ENCODE measurements at places on chromosomes 1 and 21.

DNA sequence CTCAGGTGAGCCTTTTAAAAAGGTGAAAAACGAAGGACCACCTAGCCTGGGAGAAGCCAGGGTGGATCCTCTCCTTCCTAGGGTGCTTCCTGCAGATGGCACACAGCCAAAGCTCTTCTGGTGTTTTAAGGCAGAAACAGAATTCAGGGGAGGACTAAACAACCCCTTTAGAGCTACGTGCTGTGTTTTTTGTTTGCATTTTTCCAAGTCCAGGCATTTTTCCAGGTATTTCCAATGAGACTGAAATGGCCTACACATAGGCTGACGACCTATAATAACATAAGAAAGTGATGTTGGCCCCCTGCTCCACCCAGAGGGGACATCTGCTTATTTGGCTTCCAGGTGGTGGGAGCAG, 83.8 kb downstream of the CAPZB start:
- no peak for DNase-seq

DNA sequence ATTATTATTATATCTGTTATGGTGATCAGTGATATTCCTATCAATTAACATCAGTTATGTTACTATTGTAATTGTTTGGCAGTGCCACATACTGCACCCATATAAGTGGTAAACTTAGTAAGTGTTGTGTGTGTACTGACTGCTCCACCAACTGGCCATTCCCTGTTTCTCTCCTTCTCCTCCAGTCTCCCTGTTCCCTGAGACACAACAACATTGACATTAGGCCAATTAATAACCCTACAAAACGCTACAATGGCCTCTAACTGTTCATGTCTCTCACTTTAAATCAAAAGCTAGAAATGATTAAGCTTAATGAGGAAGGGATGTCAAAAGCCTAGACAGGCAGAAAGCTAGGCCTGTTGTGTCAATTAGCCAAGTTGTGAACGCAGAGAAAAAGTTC, 6.6 kb upstream of the THRAP3 start:
- DNase-seq: no peak

DNA sequence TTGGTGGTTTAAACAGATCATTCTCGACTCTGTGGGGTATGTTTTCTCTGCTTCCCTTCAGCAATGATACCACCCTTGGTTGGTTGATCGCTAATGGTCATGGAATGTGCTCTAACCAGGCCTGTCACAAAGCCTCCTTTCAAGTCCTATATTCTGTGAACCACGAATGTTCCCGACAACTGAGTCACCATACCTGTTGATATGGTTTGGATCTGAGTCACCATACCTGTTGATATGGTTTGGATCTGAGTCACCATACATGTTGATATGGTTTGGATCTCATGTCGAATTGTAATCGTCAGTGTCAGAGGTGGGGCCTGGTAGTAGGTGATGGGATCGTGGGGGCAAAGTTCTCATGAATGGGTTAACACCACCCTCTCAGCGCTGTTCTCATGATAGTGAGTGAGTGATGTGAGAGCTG, 10.2 kb upstream of the CAMK2N1 start:
- DNase-seq: no peak

DNA sequence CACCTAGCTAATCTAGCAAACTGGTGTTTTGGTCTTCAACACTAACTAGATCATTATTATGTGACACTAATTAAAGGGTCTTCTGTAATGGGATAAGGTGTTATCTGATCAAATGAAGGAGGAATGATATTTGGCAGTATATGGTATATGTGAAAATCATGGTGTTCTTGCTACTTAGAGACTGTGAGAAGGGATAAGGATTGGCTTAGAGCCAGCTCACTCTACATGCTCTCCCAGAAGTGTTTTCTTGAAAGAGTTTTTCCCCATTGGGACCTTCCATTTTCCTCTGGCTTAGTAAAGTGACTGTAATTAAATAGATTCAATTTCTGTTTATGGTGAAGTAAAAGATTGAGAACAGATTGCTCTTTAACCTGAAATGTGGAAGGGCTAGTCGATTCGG, 71.2 kb upstream of the RGL1 start:
- DNase-seq: no peak

GRCh38 chr1:26529405-26529654, 231 bp upstream of the RPS6KA1 start:
- DNase-seq: no peak

- no peak for DNase-seq
These were observed 56.1 kb upstream of the LRRC7 start for GRCh38 chr1:69511426-69512192.

GRCh38 chr1:6560267-6560666, 5.2 kb downstream of the TAS1R1 start:
- no peak for DNase-seq

- no peak for DNase-seq
These were observed 29.7 kb upstream of the PLCH2 start for GRCh38 chr1:2446394-2446793.

GRCh38 chr1:29258976-29259801, 22.9 kb downstream of the PTPRU start:
- DNase-seq: no peak

GRCh38 chr1:88060112-88060673, 623.9 kb upstream of the PKN2 start:
- DNase-seq: no peak

DNA sequence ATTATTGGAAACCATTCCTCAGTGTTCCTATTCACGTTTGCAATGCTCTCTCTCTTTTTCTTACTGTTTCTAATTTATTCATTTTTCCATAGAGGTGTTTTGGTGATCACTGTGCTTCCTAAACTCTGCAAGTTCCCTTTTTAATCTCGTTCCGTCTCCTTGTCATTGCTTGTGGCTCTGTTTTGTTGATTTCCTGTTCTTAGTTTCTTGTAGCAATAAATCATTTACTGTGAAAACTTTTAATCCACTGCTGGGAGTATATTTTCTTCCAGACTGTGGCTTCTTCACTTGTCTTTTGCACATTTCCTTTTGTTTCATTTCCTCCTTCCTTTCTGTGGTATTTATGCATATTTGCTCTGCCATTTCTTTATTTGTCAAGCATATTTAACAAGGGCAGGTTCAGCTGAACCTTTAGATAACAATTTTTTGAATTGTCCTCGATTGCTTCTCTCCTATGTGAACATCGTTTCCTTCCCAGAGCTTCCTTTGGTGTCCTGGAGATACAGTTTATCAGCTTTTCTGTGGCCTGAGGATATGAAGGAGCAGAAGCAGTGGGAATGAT, 3.6 kb downstream of the B3GALT5 start:
- DNase-seq: no peak

DNA sequence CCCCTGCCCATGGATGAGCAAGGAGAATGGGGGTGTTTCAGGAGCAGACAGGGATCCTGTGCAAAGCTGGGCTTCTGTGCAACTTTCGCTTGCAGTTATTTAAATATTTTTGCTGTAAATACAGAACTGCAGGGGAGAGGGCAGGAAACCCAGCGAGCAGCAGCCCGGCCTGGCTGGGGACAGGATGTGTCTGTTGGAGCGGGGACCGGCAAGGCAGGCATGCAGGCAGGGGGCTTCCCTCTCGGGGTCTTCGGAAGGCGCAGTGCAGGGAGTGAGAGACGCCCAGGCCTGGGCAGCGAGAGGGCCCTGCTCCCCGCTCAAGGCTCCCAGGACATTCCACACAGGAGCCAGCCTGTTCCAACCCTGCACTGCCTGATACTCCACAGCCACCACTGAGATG, 1.7 kb upstream of the AIRE start:
- no peak for DNase-seq

DNA sequence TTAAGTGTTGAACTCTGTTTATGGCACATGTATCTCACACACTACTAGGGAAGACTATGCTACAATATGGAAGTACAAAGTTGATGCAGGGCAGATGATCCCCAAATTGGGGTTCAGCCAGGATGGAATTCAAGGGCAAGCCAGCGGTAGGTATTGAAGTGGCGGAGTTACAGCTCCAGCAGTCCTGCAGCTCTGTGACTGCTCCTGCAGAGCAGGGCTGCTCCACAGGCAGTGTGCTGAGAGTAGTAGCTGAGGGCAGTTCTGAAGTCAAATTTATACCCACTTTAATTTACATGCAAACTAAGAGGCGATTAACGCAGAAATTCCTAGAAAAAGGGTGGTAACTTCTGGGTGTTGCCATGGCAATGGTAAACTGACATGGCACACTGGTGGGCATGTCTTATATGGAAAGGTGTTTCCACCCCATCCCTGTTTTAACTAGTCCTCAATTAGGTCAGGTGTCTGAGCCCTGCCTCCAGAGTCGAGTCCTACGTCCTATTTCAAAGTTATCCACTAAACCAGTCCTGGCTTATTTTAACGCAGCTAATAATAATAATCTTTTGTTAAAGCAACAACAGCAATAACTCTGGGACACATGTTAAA, 20.6 kb upstream of the CENPF start:
- DNase-seq: no peak

DNA sequence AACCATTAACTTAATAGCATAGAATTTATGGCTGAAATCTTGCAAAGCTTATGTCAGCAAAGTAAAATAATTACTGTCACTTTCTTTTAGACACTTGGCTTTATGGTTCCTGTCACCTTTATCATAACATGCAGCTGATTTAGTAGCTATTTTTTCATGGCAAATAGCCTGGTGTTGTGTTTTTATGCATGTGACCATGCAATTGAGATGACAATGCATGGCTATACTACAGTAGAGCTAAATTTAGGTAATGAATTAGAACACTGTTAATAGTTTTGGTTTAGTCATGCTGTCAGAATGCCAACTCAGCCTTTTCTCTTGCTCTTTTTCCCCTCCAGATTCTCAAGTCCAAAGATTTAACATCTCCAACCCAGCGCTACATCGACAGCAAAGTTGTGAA, 88.6 kb downstream of the TGFB2 start:
- no peak for DNase-seq

- no peak for DNase-seq
These were observed 3.5 kb upstream of the PIGV start for GRCh38 chr1:26784023-26784871.

- DNase-seq: no peak
These were observed 45.9 kb downstream of the NID1 start for GRCh38 chr1:236018885-236019453.

DNA sequence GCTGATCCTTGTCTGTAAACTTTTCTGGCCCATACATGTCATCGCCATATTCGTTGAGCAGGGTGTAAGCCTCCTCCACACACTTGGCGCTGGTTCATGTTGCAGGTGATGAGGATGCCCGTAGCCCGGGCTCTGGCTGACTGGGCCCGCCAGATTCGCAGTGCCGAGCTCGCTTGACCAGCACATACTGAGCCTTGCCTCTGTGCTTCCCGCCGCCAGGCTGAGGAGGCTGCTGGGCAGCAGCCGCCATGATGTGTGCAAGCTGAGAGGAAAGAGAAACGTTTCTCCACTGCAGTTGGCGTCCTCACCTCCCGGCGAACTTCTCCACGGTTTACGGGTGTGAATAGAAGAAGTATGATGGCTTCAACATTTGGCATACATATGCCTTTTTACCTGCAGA, 89.2 kb downstream of the LTN1 start:
- DNase-seq: no peak

- no peak for DNase-seq
These were observed 229.6 kb upstream of the JUN start for GRCh38 chr1:59013276-59013927.

DNA sequence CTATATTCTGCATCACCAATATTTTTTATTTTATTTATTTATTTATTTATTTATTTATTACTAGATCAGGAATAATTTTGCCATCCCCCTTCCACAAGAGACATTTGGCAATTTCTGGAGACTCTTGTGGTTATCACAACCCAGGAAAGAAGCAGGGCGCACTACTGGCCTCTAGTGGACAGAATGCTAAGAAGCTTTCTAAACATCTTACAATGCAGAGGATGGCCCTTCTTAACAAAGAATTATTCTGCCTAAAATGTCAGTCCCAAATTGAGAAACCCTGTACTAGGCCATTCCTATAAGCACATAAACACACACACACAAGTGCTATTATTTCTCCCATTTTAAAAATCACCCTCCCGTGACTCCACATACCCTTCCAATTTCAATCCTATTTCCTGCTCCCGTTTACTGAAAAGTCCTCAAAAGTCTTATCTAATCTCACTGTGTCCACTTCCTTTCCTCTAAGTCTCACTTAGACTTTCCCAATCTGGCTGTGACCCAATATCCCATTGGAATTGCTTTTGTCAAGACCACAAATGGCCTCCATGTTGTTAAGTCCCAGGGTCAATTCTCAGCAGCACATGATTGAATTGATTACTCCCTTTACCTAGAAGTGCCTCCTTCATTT, 43.7 kb upstream of the RNF11 start:
- DNase-seq: peak; percentile 80

DNA sequence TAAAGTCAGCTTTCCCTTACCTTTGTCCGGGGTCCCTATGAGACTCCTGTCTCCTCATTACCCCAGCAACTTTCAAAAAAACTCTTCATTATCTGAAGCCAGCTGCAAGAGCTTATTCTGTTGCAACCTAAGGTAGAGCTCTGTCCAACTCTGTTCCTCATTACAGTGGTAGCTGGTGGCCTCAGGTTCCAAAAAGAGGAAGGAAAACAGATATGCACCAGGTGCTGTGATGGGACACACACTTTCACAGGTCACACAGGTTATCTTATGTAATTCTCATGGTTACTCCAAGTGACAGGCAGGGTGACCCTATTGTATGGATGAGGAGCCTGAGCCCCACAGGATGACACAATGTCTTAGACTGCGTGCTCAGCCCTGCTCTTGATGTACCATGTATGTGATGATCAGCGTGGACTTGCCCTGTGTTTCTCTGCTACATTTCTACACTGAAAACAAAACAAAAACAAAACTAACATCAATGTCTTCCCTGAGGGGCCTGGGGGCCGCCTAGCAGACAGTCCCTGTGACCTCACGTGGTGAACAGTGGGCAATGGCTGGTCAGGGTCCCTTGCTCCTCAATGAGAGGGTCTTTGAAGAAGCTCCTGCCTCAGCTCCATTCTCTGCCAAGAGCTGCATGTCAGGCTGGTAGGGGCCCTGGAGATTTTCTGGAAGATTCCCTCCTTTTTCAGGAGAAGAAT, 9.7 kb upstream of the TENT5C start:
- DNase-seq: peak; percentile 10

GRCh38 chr1:9270290-9270883, 22.3 kb upstream of the SPSB1 start:
- DNase-seq: no peak

- peak; percentile 89 for DNase-seq
These were observed 5.9 kb upstream of the SIPA1L2 start for GRCh38 chr1:232635778-232636356.

DNA sequence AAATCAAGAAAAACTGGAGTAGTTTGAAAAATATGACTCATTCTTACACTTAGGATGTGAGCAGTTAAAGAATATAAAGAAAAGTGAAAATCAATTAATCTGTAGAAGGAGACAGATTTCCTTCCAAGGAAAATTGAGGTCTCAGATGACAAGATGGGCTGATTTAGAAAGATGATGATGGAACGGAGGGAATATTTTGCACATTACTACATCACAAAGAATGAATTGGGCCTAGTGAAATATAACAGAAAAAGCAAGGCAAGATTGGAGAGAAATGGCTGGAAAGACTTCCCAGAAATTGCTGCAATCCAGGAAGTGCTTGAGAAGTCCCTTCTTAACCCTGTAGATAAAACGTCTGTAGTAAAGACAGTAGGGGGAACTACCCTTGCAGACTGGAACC, 169.1 kb upstream of the SYT6 start:
- DNase-seq: no peak

- peak; percentile 2 for DNase-seq
These were observed 411.8 kb upstream of the PTBP2 start for GRCh38 chr1:96309783-96310182.

Data from Kasumi-1 (cell line).